HT-29 (cell line): ENCODE measurements at places on chromosomes 4 and X. TPM values are rescaled to one million over a fixed set of nuclear protein-coding genes. Genes with fewer than 3 reads are reported as not detected.

ABHD18 gene
- total RNA-seq: 7.1 and 8.9 TPM in 2 replicates

- DNase-seq: peak; percentile 4
Observed at GRCh38 chrX:126701380-126701779, 118.1 kb upstream of the PRR32 start.

- DNase-seq: no peak
Observed at GRCh38 chr4:45472490-45472889, 651.4 kb downstream of the GABRG1 start.

- DNase-seq: no peak
Observed at GRCh38 chr4:77430847-77431246, 174.8 kb upstream of the CXCL13 start.

EMCN gene
- not detected in 2 replicates for total RNA-seq

GAGE1 gene
- not detected in 2 replicates for total RNA-seq

DNA sequence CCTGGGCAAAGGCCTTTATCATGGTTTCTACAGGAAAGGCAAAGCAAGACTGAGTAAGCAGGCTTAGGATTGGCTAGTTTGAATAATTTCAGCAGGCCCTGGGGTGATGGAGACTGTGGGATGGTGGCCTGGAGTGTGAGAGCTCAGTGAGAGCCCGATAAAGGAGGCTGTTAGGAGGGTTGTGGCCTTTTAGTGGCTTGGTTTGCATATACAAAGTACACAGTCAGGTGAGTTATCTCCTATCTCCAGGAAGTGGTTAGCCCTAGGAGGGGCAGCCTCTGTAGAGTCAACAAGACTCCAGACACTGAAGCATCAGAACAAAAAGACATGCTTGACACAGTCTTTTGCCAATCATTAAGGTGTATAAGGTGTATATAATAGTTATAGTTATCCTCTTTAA lies 157.2 kb downstream of the CFAP299 start:
- DNase-seq: peak; percentile 60

GRCh38 chrX:25026576-25026975 lies 10.8 kb upstream of the ARX start:
- no peak for DNase-seq
